ENCODE measurements at places on chromosomes 7 and 10. TPM values are rescaled to one million over a fixed set of nuclear protein-coding genes. Genes with fewer than 3 reads are reported as not detected.

Gene CH25H
- 0.05 TPM for polyA plus RNA-seq

Gene LIPM
- not detected for polyA plus RNA-seq

Gene XRCC2
- polyA plus RNA-seq: 0.55 TPM

Gene TSPAN12
- 2.3 TPM for polyA plus RNA-seq

Gene ZNF853
- polyA plus RNA-seq: 4.4 TPM

Gene PODXL
- 10.6 TPM for polyA plus RNA-seq

Gene ZNF488
- 0.03 TPM for polyA plus RNA-seq

Gene CCM2
- 57.6 TPM for polyA plus RNA-seq

- no peak for DNase-seq
Observed at GRCh38 chr7:23072048-23072447, 33.5 kb upstream of the KLHL7 start.

DNA sequence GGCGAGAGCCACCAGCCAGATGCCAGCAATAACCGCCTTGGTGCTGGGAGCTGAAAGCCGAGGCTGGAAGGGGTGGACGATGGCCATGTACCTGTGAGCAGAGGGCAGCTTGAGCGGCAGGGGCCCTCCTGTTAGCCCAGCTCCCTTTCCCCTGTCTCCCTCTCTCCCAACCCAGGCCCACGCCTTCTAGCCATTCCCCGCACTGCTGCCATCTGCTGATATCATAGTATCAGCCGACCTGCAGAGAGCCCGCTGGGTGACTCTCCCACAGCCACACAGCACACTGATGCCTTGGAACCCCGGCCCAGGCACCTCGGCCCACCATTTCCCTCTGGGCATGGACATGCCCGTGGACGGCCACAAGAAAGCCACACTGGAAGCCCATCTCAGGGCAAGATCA lies 1.7 kb downstream of the TACR2 start:
- DNase-seq: no peak

DNA sequence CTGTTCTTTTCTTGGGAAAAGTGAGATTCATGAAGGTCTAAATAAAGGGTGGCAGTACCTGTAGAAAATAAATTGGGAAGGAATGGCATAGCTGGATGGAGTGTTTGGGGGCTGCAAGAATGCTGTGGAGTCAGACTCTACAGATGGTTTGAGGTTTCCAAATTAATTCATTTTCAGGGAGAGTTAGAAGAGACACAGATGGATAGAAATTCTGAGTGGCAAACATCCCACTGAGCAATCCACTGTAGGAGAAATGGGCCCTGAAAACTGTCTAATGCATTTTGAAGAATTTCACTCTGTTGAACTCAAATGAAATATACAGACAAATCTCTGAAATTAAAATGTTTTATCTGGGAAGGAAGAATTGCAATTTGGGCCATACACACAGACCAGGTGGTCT lies 16.9 kb upstream of the NFE2L3 start:
- no peak for DNase-seq

DNA sequence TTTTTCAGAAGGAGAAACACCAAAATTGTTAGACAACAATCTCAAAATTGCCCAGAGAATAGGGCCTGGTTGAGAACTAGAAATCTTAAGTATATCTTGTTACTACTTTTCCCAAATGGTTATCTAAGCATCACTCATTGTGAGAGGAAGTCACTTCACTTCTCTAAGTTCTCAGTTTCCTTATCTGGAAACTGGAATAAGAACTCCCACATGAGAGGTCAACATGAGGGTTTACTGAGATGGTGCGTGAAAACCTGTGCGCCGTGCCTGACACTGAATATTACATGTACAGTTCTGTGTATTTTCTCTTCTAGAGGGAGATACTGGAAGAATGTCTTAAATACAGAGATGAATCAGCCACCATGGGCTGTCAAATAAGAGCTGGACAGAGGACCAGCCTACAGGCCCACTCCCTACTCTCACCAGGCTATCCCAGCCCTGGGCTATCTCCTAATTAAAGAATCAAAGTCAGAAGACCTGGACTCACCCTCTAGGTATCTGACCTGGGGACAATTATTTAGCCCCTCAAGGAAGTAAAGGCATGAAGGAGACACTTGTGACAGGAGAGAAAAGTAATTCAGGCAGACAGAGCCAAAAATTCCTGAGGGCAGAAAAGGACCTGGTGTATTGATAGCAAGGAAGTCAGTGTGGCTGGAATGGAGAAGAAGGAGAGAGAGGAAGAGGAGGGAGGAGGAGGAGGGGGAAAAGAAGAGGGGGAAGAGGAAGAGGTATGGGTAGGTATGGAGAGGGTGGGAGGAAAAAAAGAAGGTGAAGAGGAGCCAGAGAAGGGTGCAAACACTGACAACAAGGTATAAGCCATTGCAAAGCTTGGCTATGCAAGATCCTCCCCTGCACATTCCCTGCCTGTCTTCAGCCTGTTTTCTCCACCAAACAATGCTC lies 44.9 kb downstream of the CCDC71L start:
- no peak for DNase-seq

DNA sequence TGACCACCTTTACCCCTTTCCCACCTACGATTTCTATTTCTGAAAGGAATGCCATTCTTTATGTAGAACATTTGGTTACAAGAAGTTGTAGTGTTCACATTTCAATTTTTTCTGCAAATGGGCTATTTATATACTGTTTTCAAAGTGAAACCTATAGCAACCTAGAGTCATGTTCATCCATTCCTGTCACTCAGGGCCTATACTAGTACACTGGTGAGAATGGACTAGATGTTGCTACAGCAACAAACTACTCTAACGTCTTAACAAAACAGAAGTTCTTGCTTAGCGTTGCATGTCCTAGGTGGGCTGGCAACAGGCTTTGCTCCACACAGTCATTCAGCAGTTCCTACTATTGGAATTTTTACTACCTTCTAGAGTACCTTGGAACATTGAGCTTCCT lies 16.3 kb downstream of the CASD1 start:
- DNase-seq: no peak

DNA sequence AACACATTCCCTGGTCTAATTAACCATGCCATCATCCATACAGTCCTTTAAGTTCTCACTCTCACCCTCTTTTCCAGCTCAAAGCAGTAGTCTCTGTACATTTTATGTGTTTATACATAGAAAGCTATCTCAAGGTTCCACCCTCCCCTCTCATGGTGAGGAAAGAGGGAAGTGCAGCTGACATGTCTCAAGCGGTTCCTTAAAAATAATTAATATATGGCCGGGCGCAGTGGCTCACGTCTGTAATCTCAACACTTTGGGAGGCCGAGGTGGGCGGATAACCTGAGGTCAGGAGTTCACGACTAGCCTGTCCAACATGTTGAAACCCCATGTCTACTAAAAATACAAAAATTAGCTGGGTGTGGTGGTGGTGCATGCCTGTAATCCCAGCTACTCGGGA lies 36.7 kb downstream of the ZC3HAV1 start:
- DNase-seq: no peak

GRCh38 chr10:28014651-28015050 lies 15.8 kb upstream of the ODAD2 start:
- DNase-seq: no peak

DNA sequence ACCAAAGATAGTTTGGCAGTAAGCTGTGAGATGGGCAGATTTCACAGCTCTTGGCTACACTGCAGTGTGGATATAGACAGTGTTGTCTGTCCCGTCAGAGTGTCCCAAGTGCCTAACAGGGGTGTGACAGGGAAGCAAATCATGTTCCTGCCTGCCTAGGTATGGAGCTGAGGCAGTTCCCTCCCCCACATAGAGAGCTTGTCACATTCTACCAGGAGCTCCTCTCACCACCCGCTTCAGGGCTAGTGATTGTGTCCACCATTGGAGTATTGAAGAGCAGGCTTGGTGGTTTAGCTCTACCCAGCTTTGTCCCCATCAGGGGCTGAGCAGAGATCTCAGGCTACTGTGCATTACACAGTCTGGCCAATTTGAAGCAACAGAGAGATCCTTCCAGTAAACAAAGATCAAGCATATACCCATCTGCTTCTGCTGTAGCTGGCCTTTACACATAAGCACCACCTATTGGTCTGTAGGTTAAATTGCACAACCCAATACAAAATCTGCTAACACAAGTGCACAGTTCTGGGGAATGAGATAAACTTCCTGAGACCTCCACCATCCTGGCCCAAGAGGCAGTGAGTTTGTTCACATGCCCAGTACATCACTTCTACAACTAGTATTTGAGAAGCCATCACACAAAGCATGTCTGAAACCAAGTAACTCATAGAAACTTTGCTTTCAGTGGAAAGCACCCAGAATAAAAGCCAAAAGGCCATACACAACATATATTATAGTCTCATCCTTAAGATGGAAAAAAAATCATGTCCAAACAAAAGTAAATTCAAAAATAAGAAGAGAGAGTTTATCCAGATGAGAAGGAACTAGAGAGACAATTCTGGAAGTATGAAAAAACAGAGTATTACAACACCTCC lies 67.3 kb downstream of the GLCCI1 start:
- no peak for DNase-seq

DNA sequence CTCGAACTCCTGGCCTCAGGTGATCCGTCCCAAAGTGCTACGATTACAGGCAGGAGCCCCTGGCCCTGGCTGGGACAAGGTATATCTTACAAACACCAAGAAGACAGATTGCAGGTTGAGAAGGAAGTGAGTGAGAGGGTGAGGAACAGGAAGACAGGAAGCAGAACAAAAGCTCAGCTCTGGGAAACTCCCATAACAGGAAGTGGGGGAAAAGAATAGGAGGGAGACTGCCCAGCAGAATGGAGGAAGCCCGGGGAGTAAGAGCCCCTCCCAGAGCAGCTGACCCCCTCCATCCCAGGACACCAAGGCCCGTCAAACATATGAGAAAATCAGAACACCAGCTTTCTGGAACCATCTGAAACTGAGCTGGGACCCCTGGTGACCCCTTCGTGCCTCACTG lies 2.9 kb downstream of the TECPR1 start:
- no peak for DNase-seq

DNA sequence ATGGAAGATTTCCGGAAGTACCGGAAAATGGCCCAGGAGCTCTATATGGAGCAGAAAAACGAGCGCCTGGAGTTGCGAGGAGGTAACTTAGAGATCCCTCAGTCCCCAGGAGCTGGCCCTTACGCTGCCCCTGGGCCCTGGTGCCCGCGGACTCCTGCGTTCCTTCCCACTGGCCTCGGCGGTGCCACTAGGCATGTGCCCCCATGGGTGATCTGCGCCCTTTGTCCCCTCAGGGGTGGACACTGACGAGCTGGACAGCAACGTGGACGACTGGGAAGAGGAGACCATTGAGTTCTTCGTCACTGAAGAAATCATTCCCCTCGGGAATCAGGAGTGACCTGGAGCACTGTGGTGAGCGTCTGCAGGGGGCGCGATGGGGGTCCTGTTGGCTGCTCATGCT lies 24.2 kb upstream of the CHST12 start:
- no peak for DNase-seq

DNA sequence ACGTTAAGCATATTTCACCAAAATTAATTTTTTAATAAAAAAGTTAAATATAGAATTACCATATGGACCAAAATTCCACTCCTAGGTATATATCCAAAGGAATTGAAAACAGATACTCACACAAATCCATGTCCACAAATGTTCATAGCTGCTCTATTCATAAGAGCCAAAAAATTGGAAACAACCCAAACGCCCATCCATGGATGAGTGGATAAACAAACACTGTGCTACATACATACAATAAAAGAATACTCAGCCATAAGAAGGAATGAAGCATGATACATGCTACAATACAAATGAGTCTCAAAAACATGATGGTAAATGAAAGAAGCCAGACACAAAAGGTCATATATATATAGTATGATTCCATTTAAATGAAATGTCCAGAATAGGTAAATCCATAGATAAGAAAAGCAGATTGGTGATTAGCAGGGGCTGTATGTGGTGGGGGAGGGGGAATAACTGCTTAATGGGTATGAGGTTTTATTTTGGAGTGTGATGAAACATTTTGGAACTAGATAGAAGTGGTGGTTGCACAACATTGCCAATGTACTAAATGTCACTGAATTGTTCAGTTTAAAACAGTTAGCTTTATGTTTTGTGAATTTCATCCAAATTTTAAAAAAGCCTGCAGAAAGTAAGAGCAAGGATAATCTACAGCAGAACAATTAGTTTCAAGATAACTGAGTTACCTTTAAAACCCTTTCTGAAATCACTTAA lies 101.2 kb upstream of the EFCAB10 start:
- no peak for DNase-seq

DNA sequence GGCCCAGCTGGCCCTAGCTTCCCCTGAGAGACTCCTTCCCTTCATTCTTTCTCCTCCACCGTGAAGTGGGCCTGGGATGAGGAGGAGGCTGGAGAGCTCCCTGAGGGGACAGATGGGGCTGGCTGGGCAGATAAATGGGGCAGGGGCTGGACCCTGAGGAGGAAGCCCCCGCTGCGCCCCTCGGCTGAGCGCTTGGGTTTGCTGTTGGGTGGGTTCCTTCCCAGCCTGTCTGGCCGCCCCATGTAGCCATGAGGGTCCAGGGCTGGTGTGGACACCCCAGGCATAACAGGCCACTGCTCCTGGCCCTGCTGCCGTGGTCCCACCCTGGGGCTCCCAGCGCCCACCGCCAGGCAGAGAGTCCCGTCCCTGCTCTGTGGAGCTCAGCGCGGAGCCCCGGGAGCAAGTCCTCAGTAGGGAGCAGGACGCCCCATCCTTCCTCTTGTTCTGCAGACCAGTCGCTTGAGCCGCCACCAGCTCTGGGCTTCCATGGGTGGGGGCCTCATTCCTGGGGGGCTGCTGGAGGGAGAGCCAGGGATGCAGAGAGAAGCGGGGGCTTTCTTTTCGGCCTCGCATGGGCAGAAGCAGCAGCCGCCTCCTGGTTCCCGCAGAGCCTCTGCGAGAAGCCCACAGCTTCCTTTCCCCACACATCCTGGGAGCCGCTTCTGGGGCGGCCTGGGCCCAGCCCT lies 266.4 kb upstream of the TCERG1L start:
- DNase-seq: no peak

GRCh38 chr10:10094691-10095090 lies 923.0 kb upstream of the CELF2 start:
- DNase-seq: no peak

GRCh38 chr7:3033136-3033535 lies 10.5 kb downstream of the CARD11 start:
- no peak for DNase-seq

All from psoas muscle (tissue), 8 donors.